Ecto neural progenitor cell (in vitro differentiated cells): ENCODE measurements at places on chromosomes 1 and 21.

- DNase-seq: peak; percentile 85
Measured at GRCh38 chr1:180632326-180633056, 669 bp downstream of the XPR1 start.

DNA sequence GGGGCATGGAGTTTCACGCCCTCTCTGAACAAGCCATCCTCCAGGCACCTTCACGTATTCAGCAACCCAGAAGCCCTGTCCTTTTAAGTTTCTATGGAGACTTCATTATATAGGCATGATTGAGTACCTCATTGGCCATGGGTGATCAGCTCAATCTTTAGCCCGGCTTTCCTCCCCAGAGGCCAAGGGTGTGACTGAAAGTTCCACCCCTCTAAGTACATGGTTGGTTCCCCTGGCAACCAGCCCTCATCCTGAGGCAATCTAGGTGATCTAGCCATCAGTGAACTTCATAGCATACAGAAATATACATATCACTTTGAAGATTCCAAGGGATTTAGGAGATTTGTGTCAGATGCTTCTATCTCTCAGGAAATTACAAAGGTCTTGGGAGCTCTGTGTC, 21.3 kb upstream of the DHX9 start:
- no peak for DNase-seq

- no peak for DNase-seq
Measured at GRCh38 chr1:22892789-22893188, 79.9 kb downstream of the LACTBL1 start.

DNA sequence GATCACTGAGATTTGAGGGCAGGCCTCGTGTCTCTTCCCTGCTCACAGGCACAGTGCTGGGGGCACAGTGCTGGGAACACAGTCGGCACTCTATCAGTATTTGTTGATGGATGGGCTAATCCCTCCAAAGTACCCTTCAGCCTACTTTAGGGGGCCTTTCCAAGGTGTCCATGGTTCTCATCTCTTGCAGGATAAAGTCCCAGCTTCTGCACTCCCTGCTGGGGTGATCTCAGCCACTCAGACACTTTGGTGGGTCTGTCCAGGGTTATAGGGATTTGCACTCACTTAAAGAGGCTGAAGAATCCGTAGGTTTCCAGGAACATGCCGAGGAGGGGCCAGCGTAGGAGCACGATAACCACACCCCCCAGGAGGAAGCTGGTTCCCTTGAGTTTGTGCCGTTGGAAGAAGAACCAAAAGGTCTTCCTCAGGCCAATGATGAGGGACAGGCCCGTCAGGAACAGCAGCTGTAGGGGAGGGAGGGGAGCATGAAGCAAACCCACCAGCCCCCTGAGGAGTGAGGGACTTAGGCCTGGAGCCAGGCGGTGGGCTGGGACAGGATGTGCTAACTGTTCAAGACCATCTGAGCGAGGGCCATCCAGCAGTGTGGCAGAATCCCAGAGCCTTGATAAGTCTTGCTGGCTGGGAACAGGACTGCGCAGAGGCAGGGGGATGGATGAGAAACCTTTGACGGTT, 5.2 kb upstream of the KISS1 start:
- DNase-seq: no peak

- no peak for DNase-seq
Measured at GRCh38 chr1:207230441-207230840, 91.0 kb upstream of the CD55 start.

DNA sequence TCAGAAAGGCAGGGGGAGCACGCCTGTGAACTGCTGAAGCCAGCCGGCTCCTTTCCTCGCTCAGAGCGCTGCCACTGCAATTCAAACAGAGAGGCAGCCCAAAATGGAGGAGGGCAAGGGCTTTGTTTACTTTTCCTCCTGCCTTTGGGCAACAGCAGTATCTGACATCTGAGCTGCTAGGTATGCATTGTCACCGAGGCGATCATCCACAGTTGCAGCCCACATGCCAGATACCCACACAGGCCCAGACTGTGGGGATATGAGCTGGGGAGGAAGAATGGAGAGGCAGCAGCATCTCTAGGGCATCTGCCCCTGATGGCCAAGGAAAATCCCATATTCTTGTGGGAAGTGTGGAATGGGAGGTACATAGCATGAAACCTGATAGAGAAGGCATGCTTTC, 357.1 kb downstream of the BARHL2 start:
- DNase-seq: no peak

GRCh38 chr1:104874044-104874443, 1124.3 kb downstream of the AMY1C start:
- no peak for DNase-seq

DNA sequence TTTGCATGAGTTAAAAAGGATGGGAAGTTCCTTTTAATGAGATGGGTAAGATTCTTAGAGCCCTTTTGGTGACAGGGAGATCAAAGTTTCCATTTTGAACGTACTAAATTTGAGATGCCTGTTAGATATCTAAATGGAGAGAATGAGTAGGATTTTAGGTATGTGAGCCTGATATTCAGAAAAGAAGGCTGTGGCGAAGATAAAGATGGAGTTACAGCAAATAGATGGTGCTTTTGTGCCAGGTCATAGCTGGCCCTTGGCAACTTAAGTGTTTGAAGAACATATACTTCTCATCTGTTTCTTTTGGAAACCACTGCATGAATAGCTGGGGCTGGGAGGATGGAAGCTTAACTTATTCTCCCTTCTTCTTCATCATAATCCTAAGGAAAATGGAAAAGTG, 282.5 kb downstream of the PTBP2 start:
- DNase-seq: no peak

- DNase-seq: no peak
Measured at GRCh38 chr1:150210706-150211105, 25.2 kb downstream of the ANP32E start.

GRCh38 chr1:10992864-10993263, 19.6 kb upstream of the TARDBP start:
- DNase-seq: no peak
